ENCODE measurements at places on chromosomes 16 and 17.

- DNase-seq: no peak
Measured at GRCh38 chr17:46273541-46274236, 21.2 kb upstream of the LRRC37A start.

DNA sequence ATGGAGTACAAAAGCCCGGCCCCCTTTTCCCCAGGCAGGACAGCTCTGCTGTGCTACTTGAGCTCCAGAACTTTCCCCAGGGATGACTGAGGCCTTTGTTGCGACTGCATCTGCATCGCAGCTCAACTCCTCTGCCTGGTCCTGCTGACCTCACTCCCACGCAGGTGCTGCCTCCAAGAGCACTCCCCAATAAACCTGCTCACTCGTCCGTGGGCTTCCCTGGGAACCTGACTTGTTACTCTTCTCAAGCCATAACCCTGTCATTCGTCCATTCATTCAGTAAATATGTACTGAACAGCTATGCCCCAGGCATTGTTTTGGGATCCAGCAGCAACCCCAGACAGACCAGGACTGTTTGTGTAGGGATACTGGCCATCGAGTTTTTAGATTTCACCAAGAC, 11.6 kb upstream of the RMI2 start:
- DNase-seq: no peak

DNA sequence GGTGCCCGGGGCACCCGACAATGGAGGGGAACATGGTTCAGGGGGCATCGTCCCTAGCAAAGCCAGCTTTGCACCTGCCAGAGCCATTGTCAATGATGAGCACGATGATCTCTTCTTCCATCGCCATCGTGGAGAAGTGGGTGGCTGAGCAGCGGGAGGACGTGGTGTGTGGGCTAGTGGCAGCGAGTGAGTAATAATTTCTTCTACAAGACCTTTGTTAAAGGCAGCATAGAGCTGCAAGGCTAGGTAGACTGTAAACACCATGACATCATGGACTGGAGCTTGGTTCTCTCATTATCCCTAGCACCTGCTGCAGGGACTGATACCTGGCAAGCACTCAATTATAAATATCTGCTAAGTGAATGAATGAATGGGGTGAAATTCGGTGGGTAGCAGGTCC, 6.7 kb upstream of the HEATR3 start:
- DNase-seq: no peak

DNA sequence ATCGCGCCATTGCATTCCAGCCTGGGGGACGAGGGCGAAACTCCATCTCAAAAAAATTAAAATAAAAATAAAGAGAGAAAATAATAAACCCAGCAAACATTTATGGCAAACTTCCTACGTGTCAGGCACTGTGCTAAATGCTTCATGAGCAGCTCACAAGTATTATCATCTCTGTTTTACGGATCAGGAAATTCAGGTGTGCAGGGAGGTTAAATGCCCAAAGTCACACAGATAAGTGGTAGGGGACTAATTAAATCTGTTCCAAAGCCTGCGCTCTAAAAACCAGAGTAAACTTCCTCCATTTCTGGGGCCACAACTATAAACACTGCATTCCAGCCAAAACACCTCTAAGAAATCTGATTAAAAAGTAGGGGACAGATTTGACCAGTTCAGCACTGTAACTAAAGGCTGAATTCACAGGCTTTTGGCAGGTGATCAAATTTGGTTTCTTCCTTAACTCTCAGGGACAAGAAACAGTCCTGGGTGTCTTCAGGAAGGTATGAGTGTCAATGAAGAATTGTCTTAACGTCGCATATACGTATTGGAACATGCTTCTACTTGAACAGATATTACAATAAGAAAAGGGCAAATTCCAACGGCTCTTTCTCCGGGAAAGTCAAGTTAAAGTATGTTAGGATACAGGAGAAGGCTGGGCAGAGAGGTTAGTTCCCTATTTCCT, 996 bp downstream of the STRADA start:
- DNase-seq: no peak

DNA sequence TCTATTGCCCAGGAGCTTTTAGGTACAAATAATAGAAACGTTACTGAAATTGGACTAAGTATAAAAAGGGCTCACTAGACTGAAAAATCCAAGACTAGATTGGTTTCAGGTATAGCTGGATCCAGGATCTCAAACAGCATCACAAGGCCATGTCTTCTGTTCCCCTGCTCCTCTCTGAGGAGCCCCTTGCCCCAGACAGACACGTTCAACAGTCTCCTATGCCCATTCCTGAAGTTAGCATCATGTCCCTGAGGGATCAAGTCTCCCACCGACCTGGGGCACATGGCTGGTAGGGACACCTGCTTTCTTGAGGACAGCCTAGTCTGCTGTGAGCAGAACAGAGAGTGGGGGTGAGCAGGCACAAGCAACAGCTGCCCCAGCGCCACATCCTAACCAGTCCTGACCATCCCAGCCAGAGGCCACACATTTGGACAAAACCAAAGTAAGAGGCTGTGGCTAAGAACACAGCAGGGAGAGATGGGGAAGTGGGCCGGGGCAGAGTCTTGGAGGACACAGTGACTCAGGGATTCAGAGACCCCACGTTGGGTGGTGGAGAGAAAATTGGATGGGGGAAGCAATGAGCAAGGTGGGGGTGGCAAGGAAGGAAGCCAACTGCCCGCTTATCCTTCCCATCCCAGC, 10.5 kb upstream of the MMP2 start:
- DNase-seq: no peak

GRCh38 chr16:80689487-80689886, 114.9 kb downstream of the CDYL2 start:
- no peak for DNase-seq

- DNase-seq: no peak
Measured at GRCh38 chr17:17420561-17421269, 56.1 kb upstream of the MED9 start.

GRCh38 chr16:4522051-4522581, 16.5 kb downstream of the CDIP1 start:
- no peak for DNase-seq

- no peak for DNase-seq
Measured at GRCh38 chr17:47299239-47299910, 24.4 kb upstream of the EFCAB13 start.

- DNase-seq: no peak
Measured at GRCh38 chr17:82475458-82475857, 16.9 kb downstream of the NARF start.

GRCh38 chr16:5590416-5590815, 492.8 kb upstream of the EEF2KMT start:
- DNase-seq: no peak

DNA sequence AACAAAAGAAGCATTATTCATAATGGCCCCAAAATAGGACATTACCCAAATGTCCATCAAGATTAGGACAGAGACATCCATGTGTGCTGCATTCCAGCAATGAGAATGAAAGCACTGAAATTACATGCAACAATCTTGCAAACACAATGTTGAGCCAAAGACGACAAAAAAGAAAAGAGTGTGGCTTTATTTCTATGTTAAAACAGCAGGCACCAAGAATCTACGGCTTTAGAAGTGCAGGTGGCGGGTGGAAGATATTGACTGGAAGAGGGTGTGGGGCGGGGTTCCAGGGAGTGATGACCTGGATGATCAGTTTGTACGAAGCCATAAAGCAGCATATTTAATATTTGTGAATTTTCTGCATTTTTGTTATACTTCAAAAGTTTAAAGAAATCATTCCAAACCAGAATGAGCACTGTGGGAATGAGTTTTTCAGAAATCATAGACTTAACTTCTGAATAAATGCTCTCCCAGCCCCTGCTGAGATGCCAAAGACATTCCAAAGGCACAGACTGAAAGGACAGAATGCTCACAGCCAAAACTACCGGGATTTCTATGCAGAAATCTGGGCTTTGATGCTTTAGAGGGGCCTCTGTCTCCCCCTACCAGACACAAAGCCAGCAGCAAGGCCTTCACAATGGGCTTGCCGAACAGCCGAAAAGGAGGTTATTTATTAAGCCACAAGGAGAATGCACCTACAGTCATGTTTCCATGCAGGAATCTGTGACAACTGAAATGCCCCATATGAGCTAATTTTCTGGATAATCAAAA, 361.6 kb downstream of the GRIN2A start:
- no peak for DNase-seq

DNA sequence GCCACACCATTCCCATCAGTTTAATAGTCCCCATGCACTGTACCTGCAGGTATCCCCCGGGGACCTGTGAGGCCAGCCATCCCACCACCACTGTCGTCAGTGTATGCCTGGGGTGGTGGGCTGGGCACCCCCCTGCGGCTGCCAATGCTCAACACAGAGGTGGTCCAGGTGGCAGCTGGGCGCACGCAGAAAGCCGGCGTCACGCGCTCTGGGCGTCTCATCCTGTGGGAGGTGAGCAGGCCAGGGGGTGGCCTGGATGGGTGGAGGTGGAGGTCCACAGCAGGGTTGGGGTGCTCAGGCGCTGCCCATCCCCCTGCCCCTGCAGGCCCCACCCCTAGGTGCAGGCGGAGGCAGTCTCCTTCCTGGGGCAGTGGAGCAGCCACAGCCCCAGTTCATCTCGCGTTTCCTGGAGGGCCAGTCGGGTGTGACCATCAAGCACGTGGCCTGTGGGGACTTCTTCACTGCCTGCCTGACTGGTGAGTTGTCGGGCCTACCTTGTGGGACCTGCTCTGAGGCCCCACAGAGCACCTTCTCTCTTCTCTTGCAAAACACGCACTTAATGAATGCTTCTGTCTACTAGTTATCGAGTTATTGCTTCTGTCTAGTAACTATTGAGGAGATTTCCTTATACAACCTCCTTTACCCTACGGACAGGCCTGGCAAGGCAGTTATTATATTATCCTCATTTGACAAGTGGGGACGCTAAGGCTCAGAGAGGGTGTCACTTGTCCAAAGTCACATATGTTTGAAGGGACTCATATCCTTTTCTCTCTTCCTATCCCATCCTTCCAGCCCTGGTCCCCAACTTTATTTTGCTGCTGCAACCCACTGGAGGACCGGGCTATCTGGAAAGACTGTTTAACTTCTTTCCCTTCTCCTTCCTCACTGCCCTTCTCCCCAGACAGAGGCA, 5.8 kb upstream of the TRAF4 start:
- no peak for DNase-seq

DNA sequence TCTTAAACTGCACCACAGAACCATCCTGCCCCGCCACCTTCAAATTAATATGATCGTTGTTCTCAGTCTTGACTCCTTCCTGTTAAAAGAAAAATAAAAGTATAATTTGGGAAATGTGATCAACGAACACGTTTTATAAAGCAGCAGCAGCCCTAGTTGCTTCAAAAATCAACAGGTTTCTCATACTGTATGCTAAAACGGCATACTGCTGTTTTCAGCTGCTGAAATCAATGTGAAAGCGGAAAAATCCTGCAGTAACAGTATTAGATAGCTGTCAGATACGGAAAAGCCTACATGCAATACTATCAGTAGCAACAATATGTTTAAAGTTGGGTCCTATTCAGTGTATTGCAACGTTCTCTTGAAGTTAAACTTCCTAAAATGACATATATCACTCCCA, 1.6 kb downstream of the SUMO2 start:
- no peak for DNase-seq

DNA sequence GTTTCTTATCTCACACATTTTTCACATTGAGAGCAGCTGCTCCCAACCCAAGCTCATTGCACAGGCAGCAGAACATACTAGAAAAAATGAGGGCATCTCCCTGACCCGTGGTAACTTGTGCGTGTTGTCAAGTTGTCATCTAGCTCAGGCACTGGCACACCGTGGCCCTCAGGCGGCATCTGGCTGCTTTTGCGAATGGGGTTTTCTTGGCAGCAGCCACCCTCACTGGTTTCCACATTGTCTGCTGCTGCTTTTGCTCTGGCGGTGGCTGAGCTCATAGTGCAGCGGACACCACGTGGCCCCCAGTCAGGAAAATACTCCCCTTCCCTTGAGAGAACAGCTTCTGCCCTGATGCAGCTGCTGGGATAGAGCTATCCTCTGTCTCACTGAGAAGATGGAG, 9.4 kb upstream of the TEDC2 start:
- no peak for DNase-seq

- DNase-seq: no peak
Measured at GRCh38 chr16:8594149-8594666, 3.9 kb upstream of the TMEM114 start.

DNA sequence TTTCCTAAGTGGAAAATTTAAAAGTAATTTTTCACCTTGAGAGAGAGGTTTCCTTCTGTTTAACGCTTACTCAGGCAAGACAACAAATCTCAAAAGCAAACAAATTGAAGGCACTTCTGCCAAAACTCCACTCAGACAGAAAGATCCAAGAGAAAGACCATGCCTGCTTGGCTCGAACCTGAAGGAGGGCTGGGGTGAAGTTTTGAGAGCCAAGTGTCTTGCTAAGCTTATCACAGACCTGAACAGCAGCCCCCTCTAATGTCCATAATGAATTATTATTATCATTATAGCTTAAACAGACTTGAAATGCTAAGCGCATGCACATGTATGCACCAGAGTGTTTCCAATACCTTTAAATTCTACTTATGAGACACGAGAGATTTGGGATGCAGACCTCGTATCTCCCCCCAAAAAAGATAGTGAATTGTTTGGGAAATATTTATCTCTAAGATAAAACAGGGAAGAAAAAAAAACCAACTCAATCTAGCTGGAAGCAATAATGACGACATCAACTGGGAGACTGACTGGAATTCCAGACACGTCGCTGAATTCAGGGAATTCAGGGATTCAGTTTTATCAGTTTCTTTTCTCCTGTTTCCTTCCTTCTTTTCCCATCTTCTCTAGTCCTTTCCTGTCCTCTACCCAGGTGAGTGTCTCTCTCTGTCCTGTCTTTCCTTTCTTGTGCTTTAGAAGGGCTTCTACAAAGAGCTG, 473.2 kb downstream of the RBFOX1 start:
- no peak for DNase-seq

DNA sequence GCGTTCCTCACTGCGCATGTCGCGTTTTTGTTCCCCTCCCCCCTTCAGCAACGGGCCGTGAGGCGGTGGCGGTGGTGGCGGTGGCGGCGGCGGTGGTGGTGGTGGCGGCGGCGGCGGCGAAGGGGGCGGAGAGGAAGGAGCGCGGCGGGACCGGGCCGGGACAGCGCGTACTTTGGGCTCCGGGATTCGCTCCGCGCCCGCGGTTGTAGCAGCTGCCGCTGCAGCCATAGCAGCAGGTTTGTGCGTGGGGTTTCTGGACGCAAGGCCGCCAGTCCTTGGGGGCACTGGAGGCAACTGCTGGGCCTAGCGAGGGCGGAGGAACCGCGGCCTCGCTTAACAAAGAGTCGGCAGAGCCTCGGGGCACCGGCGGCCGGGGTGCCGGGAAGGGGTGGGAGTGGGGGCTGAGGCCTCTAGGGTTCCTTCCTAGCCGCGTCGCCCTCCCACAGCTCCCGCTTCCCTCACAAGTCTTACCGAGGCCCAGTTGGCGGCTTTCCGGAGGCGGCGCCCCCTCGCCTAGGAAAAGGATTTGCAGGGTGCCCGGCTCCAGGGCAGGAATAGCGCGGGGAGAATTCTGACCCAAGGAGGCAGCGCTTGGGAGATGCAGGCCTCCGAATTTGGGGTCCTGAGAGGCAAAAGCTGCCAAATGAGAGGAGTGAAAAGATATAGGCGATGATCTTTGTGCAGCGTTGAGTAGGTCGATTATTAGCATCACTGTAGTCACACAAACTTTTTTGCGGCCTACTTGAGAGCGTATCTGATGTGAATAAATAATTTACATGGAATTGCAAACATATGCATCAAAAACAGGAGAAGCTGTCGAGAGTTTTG, at the start of gene DDX42:
DDX42 (plus strand) TSS at position 30 of the 828 bp plus-strand sequence. CDS start 12,880 bp downstream, outside the sequence.
- DNase-seq: no peak
